Fibroblast of skin of abdomen (primary cell): ENCODE measurements at places on chromosomes 12 and 14.

DNA sequence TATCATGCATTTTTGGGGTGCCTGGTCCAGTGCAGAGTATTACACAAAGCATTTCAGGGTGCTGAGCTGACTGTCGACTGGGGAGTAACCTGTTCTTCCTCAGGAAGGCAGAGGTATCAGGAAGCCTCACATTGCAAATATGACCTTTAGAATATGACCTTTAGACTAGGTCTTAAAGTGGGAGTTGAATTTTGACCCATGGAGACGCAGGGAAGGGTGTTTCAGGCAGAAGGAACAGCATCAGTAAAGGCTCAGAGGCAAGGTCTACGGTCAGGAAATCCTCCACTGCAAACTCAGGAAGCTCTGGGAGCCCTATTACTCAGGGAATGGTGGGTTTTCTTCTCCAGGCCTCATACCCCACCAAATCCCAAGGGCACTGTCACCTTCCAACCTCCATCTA is 11.3 kb downstream of the HNF1A start:
- no peak for DNase-seq

- DNase-seq, result no peak
Observed at GRCh38 chr12:87217491-87217890, 811.7 kb downstream of the C12orf50 start.

DNA sequence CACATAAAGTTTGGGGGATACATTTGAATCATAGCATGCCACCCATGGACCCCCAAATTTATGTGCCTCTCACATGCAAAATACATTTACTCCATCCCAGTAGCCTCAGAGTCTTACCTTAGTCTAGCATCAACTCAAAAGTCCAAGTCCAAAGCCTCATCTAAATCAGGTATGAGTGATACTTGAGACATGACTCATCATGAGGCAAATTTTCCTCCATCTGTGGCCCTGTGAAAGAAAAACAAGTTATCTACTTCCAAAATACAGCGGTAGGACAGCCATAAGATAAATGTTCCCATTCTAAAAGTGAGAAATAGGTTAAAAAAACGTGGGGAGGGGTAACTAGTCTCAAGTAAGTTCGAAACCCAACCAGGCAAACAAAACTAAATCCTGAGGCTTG is 444.2 kb downstream of the SNAPC1 start:
- DNase-seq, result peak; percentile 32

- DNase-seq, result no peak
Observed at GRCh38 chr12:103677905-103678304, 90.8 kb downstream of the STAB2 start.

DNA sequence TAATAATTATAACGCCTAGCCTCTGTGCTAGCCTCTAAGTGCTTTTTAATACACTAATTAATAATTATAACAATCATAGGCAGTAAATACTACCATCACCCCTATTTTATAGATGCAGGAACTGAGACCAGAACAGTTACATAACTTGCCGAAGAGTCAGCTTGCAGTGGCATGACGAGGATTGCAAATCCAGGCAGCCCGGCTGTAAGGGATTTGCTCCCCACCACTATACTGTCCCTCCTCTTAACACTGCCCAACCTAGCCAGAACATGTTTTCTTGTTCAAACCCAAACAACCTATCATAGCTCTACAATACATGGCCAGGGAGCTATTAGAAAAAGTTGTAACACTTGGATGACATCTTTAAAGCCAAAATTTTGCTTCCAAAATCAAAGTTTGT is 33.9 kb upstream of the VASH1 start:
- no peak for DNase-seq

DNA sequence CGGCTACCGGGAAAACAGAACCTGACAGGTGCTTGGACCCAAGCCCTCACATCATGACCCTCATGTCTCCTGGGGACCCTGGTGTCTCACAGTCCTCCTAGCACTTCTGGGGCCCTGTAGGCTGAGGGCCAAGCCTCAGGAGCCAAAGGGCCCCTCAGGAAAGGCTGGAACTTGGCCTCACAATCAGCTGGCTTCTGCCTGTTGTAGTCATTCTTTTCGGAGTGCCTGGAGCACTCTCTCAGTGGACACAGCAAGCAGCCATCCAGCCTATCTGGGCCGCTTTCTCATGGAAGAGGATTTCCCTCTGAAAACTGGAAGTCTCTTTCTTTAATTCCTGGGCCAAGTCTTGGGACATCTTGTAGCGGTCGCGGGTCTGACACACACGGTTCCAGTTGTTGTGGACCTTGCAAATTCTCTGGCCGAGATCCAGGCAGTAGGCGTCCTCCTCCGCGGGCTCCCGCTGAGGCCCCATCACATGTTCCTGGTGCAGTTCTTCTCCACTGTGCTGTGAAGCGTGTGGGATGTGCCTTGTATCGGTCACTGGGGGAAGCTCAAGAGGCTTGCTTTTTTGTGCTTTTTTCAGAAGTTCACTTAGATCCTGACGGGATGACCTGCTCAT is 169.3 kb downstream of the EMP1 start:
- DNase-seq, result no peak

- DNase-seq, result no peak
Observed at GRCh38 chr12:11729008-11729407, 79.5 kb downstream of the ETV6 start.
